ENCODE measurements at places on chromosomes 12 and 14. TPM values are rescaled to one million over a fixed set of nuclear protein-coding genes. Genes with fewer than 3 reads are reported as not detected.
A peak's percentile ranks its signal among the peaks of the same experiment; 100 is the strongest.

GRCh38 chr14:65495196-65495595 is 82.7 kb downstream of the FUT8 start:
- H3K36me3 ChIP-seq: no peaks in the 10 kb centered on the region
- DNase-seq: no peak
- H3K27me3 ChIP-seq: no peaks in the 10 kb centered on the region

Gene MORN3
- 2.0 TPM for polyA plus RNA-seq

- no peaks in the 10 kb centered on the region for H3K4me1 ChIP-seq
- H3K27ac ChIP-seq: no peak overlapping the region
- no peaks in the 10 kb centered on the region for H3K36me3 ChIP-seq
- H3K4me3 ChIP-seq: no peak overlapping the region
- DNase-seq: no peak
Observed at GRCh38 chr12:33245434-33245833, 194.2 kb downstream of the SYT10 start.

DNA sequence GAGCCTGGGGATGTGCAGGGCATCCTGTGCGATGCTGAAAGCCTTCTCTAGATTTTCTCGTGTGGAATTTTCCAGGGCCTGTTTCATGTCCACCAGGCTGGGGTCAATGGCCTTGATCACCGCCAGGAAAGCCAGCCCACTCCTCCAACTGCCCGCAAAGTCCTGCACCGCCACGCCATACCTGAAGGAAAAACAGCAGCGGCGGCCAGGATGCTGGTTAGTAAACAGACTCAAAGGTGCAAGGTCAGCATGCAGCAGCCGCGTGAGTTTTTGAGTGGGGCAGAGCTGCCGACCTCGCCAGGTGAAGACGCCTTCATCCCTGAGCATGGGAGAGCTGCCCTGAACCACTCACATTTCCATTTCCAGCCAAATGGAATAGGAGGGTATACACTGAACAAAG is 53.4 kb upstream of the DICER1 start:
- H3K27ac ChIP-seq: no peak overlapping the region
- no peaks in the 10 kb centered on the region for H3K4me1 ChIP-seq
- H3K27me3 ChIP-seq: no peaks in the 10 kb centered on the region
- no peak overlapping the region for H3K4me3 ChIP-seq
- H3K36me3 ChIP-seq: no peaks in the 10 kb centered on the region
- DNase-seq: no peak

GRCh38 chr14:75487155-75487671 is 35.1 kb upstream of the BATF start:
- DNase-seq: peak; percentile 3
- H3K27ac ChIP-seq: no peak overlapping the region
- H3K4me3 ChIP-seq: no peak overlapping the region
- H3K27me3 ChIP-seq: no peaks in the 10 kb centered on the region

Gene PPTC7
- polyA plus RNA-seq: 11.5 TPM

DNA sequence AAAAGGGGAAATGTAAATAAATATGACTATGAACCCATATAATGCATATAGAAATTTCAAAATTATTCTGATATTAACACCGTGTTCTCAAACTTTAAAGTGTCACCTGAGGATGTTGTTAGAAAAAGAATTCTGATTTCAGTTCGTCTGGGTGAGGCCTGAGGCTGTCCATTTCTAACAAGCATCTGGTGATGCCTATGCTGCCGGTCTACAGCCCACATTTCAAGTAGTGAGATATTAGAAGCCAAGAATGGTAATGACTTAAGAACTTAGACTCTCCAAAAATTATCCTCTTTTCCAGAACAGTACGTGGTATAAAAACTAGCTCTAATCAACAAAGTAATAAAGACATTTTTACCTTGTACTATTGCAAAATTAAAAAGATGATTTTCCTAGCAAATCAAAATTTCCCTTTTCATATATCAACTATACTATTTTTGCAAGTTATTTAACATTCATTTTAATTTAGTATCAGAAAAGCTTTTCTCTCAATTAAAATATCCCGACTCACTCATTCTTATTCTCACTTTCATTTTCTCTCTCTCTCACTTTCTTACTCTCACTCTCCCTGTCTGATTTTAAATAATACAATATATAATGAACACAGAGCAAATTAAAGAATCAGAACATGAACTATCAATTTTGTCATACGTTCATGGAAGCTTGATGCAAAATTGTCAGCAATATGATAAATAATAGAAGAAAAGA is 35.0 kb downstream of the PIK3C2G start:
- H3K27me3 ChIP-seq: no peaks in the 10 kb centered on the region
- DNase-seq: no peak
- H3K4me3 ChIP-seq: no peak overlapping the region
- H3K27ac ChIP-seq: no peak overlapping the region
- H3K36me3 ChIP-seq: no peaks in the 10 kb centered on the region
- H3K4me1 ChIP-seq: no peaks in the 10 kb centered on the region

GRCh38 chr12:86414201-86414600 is 158.0 kb upstream of the MGAT4C start:
- no peak overlapping the region for H3K4me3 ChIP-seq
- no peak overlapping the region for H3K27ac ChIP-seq
- peaks cover 2% of the 10 kb centered on the region for H3K27me3 ChIP-seq
- DNase-seq: no peak

GRCh38 chr12:34397591-34398365 is 375.5 kb downstream of the ALG10 start:
- no peaks in the 10 kb centered on the region for H3K4me1 ChIP-seq
- no peak for DNase-seq
- no peaks in the 10 kb centered on the region for H3K36me3 ChIP-seq
- no peak overlapping the region for H3K27ac ChIP-seq
- no peak overlapping the region for H3K4me3 ChIP-seq

Gene WNT1
- 1.2 TPM for polyA plus RNA-seq

- H3K4me3 ChIP-seq: no peak overlapping the region
- no peaks in the 10 kb centered on the region for H3K4me1 ChIP-seq
- peaks cover 2% of the 10 kb centered on the region for H3K27me3 ChIP-seq
- H3K27ac ChIP-seq: no peak overlapping the region
Observed at GRCh38 chr12:42705863-42706262, 116.3 kb upstream of the PRICKLE1 start.

DNA sequence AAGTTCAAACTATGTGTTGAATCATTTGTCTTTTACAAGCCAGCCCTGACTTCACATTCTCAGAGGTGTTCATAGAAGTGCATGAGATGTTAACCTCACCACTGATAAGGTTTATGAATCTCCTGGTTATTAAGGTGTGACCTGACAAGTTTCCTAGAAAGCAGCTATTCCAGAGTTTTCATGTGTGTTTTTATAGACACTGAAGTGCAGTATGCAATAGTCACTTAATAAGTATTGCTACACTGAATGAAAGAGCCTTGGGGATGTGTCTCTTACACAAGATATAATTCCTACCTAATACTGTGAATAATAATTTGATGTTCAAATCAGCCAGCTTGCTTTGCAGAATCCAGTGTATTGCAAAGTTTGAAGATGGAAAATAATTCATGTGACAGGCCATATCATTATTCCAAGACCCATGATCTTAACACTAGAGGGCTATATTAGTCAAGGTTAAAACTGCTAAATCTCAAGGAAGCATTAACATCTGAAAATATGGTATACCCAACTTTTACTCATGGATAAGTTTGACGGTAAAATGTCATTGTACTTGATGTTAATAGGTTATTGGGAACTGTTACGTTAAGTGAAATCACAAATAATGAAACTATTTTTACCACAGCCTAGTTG is 13.0 kb downstream of the SLC25A3 start:
- DNase-seq: no peak
- H3K36me3 ChIP-seq: peaks cover 3% of the 10 kb centered on the region
- no peak overlapping the region for H3K4me3 ChIP-seq

Gene AICDA
- not detected for polyA plus RNA-seq

DNA sequence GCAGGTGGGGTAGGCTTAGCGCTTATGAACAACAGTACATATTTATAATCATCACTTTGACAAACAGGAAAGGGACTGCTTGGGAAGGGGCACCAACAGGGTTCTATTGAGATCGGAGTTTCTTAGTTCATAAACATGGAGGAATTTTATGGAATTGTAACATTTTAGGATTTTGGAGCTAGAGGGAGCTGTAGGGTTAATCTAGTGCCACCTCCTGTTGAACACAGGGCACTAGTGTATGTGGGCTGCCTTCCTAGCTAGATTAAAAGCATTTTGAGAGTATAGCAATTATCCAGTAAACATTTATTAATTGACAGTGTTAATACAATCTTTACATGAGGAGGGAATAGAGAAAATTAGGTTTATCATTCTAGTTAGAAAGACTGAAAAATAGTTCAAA is 23.1 kb upstream of the TBC1D30 start:
- no peak for DNase-seq
- peaks cover 7% of the 10 kb centered on the region for H3K27me3 ChIP-seq
- peaks cover 5% of the 10 kb centered on the region for H3K4me1 ChIP-seq
- H3K36me3 ChIP-seq: no peaks in the 10 kb centered on the region

- no peaks in the 10 kb centered on the region for H3K4me1 ChIP-seq
- H3K27ac ChIP-seq: no peak overlapping the region
- no peak for DNase-seq
- no peaks in the 10 kb centered on the region for H3K36me3 ChIP-seq
- H3K27me3 ChIP-seq: peaks cover 4% of the 10 kb centered on the region
Observed at GRCh38 chr12:12684375-12685106, 11.4 kb downstream of the GPR19 start.

Gene ANKRD33
- polyA plus RNA-seq: not detected

- peaks cover 3% of the 10 kb centered on the region for H3K36me3 ChIP-seq
- no peak overlapping the region for H3K4me3 ChIP-seq
- no peak overlapping the region for H3K27ac ChIP-seq
- DNase-seq: no peak
- H3K4me1 ChIP-seq: peaks cover 5% of the 10 kb centered on the region
Observed at GRCh38 chr14:36658123-36659009, 3.3 kb upstream of the PAX9 start.

DNA sequence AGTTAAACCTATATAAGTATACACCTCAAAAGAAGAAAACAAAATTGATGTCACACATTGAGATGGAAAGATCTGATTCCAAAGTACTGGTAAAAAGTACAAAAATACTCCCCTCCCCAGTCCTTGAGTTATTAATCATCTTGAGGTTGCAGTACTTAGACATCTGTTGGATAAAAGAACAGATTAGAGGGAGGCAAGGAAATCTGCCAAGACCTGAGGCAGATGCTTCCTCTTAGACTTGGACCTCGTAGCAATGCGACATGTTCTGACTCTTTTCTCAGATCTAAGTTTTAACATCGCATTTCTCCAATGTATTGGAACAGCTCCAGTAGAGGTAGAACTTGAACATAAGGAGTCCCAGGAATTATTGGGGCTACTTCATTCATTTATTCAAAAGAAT is 187.9 kb upstream of the GRIN2B start:
- no peak for DNase-seq
- H3K27me3 ChIP-seq: no peaks in the 10 kb centered on the region
- no peaks in the 10 kb centered on the region for H3K36me3 ChIP-seq
- H3K4me1 ChIP-seq: no peaks in the 10 kb centered on the region
- no peak overlapping the region for H3K4me3 ChIP-seq

DNA sequence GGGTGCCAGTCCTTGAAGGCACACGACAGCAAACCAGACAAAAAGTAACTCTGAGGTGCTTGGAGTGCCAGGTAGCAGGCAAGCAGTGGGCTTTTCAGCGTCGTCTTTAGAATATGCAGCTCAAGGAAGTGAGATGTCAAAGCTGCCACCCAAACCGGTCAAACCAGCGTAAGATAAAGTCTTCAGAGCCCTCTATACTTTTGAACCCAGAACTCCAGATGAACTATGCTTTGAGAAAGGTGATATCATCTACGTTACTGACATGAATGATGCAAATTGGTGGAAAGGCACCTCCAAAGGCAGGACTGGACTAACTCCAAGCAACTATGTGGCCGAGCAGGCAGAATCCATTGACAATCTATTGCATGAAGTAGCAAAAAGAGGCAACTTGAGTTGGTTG is 95.9 kb downstream of the TBX3 start:
- H3K27me3 ChIP-seq: peaks cover 8% of the 10 kb centered on the region
- H3K4me1 ChIP-seq: no peaks in the 10 kb centered on the region
- DNase-seq: no peak

- H3K36me3 ChIP-seq: peaks cover 5% of the 10 kb centered on the region
- H3K4me1 ChIP-seq: peaks cover 8% of the 10 kb centered on the region
- DNase-seq: no peak
- no peaks in the 10 kb centered on the region for H3K27me3 ChIP-seq
Observed at GRCh38 chr14:75562089-75562488, 16.3 kb upstream of the FLVCR2 start.

DNA sequence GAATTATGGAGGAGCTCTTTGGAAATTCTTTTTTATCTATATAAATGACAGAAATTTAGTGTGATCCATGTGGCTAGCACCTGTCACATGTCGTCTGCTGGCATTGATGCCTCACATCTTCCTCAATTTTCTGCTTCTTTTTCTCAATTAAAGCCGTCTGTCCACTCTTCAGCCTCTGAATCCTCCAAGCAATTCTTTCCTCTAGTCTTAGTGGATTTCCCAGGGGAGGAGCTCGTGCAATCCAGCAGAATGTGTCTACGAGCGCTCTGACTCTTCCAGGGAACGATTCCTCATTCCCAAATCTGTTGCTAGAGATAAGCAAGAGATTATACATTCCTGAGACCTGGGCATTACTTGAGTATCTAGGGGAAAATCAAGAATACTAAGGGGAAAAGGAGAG is 176.6 kb downstream of the EMP1 start:
- H3K27me3 ChIP-seq: peaks cover 4% of the 10 kb centered on the region
- no peaks in the 10 kb centered on the region for H3K36me3 ChIP-seq
- no peaks in the 10 kb centered on the region for H3K4me1 ChIP-seq
- no peak overlapping the region for H3K4me3 ChIP-seq

DNA sequence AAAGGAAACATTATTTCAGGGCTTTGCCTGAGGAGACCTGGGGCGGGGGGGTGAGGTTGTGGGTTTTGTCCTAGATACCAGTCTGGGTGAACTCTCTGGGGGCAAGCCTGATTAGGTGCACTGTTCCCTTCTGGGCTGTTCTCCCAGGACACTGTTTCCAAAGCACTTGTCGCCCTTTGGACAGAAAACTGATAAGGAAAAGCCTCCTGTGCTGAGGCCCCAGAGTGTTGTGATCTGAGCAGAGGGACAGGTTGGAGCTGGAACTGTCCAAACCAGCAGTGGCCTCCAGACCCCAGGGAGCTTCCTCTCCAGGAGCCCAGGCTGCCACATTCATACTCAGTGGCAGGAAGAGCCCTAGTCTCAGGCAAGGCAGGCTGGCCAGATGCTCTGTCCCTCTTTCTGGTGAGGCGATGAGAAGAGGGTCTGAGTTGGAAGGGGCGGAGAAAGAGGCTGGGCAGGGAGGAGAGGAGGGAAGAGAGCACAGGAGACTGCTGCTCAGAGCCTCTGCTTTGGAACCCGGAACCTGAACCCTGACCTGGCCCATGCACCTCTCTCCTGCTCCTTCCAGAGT is 1.9 kb downstream of the GALNT16 start:
- H3K4me3 ChIP-seq: no peak overlapping the region
- no peaks in the 10 kb centered on the region for H3K36me3 ChIP-seq
- DNase-seq: no peak
- peaks cover 3% of the 10 kb centered on the region for H3K4me1 ChIP-seq

Data from immature natural killer cell (primary cell).